Occipital lobe (tissue), 3 donors: ENCODE measurements at places on chromosomes 5 and 9.

- DNase-seq: no peak
Measured at GRCh38 chr5:176416965-176417364, 626 bp upstream of the CLTB start.

DNA sequence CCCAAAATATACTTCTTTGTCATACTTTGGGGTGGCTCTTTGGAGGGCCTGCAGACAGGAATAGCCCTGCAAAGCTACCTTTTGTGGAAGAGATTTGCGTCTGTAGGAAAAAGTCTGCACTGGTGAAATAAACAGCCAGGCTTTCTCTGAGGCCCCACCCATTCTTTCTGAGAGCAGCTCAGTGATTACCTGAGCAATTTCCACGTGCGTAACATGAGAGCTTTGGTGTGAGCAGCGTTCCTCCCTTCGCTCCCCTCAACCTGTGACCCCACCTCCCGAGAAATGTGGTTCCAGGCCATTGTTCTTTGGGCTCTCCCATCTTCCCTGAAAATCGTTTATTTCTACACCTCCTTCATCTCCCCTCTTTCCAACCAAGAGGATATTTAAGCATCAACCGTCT, 23.8 kb upstream of the FBP1 start:
- DNase-seq: no peak

DNA sequence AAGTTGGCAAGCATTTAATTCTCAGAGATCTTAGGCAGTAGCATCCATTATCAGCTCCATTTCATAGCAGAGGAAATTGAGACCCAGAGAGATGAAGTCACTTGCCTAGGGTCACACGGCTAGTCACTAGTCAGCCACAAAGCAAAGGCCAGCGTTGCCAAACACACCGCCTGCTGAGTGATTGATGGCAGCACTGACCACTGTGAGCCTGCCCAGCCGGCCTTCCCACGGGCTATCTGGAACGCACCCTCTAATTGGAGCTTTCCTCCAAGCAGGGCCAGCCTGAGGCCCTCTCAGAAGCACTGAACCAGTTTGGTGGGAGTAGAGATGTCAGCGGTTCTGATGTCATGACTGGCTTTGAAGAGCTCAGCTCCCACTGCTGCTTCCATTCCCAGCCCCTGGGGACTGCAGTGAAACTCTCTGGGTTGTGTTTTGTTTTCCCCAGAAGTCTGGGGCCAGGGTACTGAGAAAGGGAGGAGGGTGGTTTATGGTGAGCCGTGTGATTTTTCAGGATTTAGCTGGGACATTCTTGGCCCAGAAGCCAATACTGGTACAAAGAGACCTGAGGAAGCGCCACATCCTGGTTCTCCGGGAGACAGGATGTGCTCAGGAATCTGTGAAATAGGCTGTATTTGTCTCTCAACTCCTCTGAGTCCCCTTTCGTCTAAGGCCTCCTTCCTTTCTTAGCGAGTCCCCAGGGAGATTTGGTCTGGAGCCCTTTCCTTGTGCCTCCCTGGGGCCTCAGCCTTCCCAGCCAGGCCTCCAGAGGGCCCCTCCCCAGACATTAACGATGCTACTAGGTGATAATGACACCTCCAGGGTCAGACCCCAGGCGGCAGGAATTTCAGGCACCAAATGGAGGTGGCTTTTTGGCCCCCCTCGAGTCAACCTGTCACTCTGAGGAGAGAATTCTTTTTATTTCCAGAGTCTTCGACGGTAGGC, 44.5 kb downstream of the SPRY4 start:
- DNase-seq: no peak

DNA sequence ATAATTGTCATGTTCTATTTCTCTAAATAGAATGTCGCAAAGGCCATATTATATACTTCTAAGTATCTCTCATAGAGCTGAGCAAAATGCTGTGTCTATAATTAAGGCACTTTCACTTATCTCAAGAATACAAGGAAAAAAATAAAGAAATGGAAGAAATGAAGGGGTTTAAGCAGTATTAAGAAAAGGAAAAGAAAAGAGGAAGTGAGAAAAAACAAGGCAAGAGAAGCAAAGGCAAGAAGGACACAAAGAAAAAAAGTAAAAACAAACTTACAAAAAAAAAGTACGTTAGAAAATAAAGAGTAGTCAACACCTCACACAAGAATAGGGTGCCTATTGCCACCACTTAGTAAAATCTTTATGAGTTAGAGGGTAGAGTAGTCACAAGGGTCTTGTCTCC, 506.2 kb downstream of the GABRG2 start:
- no peak for DNase-seq

GRCh38 chr9:117825609-117826347, 121.6 kb downstream of the TLR4 start:
- DNase-seq: no peak

DNA sequence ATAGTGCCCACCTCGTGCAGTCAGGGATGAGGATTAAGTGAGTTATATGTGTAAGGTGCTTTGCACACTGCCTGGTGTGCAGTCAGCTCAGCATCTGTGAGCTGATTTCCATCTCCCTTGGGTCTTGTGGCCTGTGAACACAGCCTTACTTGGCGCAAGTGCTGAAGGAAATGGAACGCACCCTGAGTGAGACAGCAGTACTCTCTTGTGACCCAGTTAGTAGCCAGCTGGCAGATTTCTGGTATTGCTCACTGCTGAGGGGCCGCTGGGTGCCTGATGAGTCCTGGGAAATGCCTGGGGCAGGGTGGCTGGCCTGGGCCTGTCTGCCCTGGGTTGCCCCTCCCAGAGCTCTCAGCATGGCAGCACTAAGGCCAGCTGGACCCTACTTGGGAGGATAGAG, 90.9 kb upstream of the BOD1 start:
- DNase-seq: no peak

DNA sequence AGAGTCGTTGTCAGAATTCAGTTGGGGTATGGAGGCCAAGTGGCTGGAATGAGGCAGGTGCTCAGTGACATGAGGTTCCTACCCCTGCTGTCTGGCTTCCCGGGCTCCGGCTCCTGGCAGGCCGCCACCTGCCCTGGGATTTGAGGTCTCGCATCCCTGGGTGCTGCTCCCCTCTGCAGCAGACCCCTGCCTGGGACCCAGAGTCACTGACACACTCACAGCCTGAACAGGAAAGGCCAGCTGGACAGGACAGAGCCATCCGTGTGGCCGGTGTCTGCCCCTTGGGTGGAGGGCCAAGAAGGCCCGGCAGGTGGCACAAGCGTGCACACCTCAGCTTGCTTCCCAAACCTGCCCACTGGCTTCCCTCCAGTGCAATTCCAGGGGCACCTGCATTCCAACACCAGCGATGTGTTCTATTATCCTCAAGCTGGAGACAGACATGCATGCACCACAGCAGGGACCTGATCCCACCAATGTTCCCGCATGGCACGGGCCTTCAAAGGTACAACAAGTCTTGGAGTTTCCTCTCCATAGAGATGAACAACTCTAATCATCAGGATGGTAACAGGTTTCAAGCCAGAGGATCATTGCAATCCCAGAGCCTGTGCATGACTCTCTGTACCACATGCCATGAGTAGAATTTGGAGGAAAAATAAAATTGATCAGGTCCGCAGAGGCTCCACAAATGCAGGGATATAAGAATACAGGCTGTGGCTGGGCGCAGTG, 45.6 kb upstream of the RNF130 start:
- no peak for DNase-seq

DNA sequence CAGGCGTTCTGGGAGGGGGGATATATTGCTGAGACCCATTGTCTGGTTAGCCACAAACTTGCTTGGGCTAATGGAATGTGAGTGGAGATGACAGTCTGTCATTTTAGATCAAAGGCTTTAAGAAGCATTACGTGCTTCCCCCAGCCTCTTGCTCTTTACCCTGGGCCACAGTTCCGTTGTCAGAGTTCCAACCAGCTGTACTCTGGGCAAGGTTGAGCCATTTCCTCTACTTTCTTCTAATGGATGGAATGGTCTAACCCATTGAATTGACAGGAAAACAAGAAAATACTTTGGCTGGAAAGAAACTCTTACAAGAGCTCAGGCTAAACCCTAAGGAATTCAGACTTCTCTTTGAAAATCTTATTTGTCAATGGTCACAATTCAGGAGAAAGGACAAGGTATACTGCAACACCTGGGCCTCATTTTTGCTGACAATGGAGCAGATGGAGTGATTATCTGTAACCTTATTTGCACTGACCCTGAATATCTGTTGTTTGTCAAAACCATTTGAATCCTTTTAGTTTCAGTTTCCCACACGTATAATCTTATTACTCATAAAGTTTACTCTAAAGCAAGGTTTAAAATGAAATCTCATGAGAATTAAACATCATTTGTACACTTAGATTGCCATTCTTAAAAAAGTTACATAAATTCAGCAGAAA, 231.4 kb downstream of the PDE4D start:
- no peak for DNase-seq

GRCh38 chr9:127522727-127523126, 71.4 kb downstream of the LRSAM1 start:
- DNase-seq: no peak

DNA sequence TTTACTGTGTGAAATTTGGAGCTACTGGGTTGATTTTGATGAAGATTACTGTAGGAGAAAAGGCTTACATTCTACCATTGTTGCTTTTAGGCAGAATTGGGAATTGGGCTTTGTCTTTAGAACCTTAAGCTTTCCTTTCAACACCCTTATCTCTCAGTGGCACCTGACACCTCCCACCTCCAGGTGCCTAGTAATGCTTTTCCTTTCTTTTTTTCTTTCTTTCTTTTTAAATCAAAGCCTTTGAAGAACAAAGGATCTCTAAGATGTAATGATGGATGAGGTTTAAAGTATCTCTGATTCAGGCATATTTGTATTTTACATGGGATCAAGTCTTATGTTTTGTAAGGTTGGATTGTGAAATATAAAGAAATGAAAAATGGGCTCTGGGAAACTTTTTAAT, 2.9 kb upstream of the ADGRV1 start:
- DNase-seq: no peak

DNA sequence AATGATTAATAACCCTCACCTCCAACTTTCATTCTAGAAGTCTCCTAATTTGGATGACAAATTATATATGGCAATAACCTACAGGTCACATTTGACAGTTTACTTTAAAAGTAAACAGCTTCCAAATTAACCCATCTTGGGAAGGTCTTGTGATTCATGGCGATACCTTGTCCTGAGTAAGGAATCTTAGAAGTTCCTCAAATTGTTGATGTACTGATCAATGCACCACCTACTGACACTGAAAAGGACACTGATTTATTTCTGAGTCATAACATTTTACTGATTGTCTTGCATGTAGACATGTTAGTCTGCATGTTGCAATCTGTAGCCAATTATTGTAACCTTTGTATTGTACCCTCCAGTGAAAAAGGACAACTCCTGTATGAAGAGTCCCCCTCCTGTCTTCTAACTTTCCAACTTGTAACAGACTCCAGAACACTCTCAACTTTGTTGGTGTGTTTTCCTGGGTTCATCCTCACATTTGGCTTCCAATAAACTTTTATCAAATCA, 16.0 kb upstream of the SLC22A5 start:
- no peak for DNase-seq

- DNase-seq: no peak
Measured at GRCh38 chr9:87766697-87767096, 40.8 kb downstream of the CTSL start.

DNA sequence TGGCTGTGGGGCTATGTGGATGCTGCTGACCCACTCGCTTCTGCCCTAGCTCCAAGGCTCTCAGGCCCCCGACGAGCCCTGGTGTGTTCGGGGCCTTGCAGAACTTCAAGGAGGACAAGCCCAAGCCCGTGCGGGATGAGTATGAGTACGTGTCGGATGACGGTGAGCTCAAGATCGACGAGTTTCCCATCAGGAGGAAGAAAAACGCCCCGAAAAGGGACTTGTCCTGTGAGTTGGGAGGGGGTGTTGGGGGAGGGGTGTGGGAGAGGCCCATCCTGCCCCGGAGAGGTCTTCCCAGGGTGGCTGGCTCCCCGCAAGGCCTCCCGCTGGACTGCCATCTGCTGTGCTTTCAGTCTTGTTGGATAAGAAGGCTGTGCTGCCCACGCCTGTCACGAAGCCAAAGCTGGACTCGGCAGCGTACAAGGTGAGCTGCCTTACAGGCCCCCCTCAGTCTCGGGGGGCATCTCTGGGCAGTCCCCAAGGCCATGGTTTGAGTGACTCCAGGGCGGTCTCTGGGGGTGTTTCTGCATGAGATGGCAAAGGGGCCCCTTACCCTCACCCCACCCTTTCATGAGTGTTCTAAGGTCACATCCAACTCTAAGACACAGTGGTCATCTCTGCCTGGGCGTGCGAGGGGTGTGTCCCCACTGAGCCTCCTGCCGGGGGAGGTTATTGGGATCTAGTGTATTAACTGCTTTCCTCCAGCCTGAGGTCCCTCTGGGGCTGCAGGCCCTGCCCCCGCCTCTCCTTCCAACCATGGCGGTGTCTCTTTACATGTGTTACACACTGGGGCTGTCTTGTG, 89.5 kb downstream of the PHF2 start:
- no peak for DNase-seq

DNA sequence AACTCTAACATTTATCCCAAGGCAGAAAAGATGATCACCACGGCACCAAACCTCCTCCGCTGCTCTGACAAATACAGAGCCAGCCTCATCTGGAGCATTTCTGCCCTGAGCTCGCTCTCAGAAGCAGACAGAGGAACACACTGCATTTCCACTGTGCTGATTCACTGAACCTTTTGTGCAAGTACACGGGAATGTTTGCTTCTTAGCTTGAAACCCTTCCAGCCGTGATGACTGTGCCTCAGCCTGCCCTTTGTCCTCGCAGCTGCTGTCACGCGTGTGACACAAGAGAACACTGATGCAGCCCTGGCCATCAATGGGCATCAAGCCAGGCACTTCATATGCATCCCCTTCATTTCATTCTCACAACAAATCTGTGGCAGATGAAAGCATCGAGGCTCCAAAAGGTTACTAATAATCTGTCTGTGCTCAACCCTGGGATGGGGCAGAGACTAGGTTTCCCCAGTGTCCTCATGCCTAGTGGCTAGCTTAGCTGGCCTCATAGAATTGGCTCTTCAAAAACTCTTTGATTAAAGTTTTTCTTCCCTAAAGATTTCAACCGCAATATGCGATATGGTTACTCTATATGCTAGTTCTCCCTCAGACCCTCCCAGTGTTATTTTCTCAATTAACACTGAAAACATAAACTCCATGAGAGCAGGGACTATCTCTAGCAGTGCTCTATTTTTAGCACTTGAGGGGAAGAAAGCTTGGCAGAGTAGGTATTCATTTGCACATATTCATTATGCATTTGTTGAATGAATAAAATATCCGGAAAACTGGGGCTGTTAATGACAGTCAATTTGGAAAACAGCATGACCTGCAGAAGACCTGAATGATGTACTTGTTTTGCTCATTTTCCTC, 7.3 kb downstream of the CDC14B start:
- DNase-seq: peak; percentile 92

- DNase-seq: no peak
Measured at GRCh38 chr9:22354699-22355384, 91.8 kb upstream of the DMRTA1 start.

DNA sequence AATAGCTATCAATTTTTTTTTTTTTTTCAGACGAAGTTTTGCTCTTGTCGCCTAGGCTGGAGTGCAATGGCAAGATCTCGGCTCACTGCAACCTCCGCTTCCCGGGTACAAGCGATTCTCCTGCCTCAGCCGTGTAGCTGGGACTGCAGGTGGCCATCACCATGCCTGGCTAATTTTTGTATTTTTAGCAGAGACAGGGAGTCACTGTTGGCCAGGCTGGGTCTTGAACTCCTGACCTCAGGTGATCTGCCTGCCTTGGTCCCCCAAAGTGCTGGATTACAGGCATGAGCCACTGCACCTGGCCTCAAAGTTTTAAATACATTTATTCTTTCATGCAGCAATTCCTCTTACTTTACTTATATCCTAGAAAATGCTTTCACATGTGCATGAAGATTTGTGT, 17.6 kb downstream of the TRIM14 start:
- DNase-seq: no peak

GRCh38 chr5:126552614-126553013, 42.4 kb downstream of the ALDH7A1 start:
- DNase-seq: no peak
